Fibroblast of villous mesenchyme (primary cell): ENCODE measurements at places on chromosomes 11 and 22.

GRCh38 chr11:19766206-19766605, 53.6 kb downstream of the NAV2 start:
- peak; percentile 12 for DNase-seq

- no peak for DNase-seq
These were observed 817.4 kb downstream of the NTM start for GRCh38 chr11:132187814-132188213.

GRCh38 chr11:47177229-47177845, 658 bp upstream of the ARFGAP2 start:
- peak; percentile 84 for DNase-seq

GRCh38 chr11:2223153-2223794, 47.1 kb downstream of the ASCL2 start:
- no peak for DNase-seq

- DNase-seq, result no peak
These were observed 484 bp downstream of the CHCHD10 start for GRCh38 chr22:23767303-23767672.

DNA sequence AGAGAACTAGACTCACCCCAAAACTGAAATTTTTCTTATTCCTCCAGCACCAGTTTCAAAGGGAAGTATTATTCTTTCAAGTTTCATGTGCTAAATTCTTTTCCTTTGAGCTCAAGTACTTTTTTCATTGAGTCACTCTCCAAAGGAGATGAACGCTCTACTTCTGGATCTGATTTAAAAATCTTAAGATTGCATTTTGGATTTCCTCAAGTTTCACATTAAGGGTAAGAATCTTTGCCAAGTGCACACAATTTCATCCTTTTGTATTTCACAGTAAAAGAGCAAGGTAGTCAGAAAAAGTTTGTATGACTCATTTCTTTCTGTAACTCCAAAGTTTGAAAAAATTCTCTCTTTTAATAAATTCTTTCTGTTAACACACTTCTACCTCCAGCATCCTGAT, 435.5 kb downstream of the RAB38 start:
- no peak for DNase-seq

DNA sequence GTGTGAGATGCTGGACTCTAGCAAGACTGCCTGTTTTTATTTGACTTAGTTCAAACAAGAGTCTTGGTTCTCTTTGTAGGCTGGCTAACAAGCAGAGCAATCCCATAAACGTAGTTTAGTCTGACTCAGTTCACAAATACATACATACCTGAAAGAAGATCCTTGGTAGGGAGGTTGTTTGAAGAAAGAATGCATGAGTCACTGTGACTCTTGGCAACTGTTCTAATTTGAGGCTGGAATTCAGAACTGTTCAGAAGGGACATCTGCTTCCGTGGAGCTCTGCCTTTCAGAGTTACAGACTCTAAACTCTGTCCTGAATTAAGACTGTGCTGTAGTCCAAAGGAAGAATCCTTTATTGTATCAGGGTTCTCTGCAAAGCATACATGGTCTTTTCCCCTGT, 32.2 kb downstream of the C2CD3 start:
- DNase-seq, result peak; percentile 92

- no peak for DNase-seq
These were observed 160.5 kb upstream of the TBCEL start for GRCh38 chr11:120863359-120863758.

DNA sequence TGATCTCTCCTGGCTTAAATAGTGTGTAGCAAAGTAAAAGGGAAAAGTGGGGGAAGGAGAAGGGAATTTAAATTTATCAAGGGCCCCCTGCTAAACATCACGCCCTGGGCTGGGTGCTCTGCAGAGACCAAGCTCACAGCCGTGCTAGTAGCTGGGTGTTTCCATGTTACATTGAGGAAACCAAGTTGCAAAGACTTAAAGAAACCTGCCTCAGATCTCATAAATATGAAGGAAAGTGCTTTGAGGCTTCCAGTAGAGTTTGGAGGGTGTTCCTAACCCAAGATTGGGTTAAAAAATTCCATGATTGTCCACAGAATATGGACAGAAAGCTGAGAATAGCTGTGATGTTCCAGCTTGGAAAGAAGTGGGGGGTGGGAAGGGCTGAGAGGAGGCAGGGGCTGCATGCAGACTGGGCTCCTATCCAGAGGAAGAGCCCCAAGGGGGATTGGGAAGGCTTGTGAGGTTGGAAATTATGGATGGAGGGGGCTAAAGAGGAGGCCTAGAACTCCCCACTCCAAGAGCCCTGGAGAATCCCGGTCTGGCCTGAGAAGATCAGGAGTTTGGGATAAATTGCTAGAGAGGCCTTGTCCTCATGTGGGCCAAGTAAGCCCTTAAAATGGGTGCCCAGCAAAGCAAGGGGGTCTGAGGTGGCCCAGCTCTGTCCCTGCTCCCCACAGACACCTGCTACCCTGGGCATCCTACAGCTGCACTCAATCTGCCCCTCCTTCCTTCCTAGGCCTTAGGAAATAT, 25.0 kb upstream of the OAF start:
- no peak for DNase-seq

GRCh38 chr11:8020244-8020597, 33.1 kb downstream of the EIF3F start:
- DNase-seq, result no peak

DNA sequence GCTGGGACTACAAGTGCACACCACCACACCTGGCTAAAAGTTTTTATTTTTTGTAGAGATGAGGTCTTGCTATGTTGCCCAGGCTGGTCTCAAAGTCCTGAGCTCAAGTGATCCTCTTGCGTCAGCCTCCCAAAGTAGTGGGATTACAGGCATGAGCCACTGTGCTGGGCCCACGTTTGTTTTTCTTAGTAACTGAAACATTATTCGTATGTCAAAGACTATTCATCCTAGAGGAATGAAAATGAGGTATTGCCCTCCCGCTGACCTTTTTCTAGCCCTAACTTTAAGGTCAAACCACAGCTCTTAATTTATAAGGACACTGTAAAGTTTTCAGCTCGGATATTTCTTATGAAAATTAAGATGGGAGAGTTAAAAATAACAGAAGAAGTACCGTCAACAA, 33.2 kb upstream of the PAX6 start:
- DNase-seq, result no peak

- DNase-seq, result no peak
These were observed 27.5 kb upstream of the OR9I1 start for GRCh38 chr11:58152781-58153180.

GRCh38 chr22:33124471-33124870, 66.3 kb upstream of the SYN3 start:
- DNase-seq, result no peak
